ENCODE measurements at places on chromosomes 12 and 14. TPM values are rescaled to one million over a fixed set of nuclear protein-coding genes. Genes with fewer than 3 reads are reported as not detected.

GRCh38 chr14:64944041-64944440 is 1.5 kb upstream of the GPX2 start:
- no peak for DNase-seq

GRCh38 chr12:116217045-116217735 is 60.3 kb downstream of the MED13L start:
- no peak for DNase-seq

- no peak for DNase-seq
These were observed 5.5 kb upstream of the SLC15A5 start for GRCh38 chr12:16282978-16283377.

DNA sequence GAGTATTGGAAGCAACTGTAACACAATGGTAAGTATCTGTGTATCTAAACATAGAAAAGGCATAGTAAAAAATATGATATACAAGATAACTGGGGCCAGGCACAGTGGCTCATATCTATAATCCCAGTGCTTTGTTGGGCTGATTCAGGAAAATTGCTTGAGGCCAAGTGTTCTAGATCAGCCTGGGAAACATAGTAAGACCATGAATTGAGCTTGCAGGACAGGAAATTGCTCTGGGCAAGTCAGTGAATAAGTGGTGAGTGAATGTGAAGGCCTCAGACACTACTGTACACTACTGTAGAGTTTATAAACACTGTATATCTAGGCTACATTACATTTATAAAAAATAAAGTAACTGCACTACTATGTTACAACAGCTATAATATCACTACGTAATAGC is 75.2 kb downstream of the GPR135 start:
- DNase-seq: no peak

DNA sequence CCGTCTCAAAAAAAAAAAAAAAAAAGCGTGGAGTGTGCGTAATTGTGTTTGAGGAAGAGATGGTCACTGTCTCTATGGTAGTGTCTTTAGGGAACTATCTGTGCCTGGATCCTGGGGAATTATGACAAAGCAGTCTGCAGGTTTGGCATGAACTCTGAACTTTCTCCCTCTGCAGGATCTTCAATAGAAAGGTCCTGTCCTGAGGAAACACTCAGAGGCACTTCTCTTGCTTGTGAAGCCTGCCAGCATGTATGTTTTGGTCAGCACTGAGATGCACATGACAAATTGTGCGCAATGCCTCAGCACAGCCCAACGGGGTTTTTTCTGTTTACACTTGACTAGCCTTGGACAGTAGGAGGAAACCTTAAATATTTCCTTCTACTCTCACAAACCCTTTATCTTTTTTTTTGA is 46.6 kb downstream of the ATF7 start:
- no peak for DNase-seq

- DNase-seq: no peak
These were observed 713.9 kb upstream of the USP15 start for GRCh38 chr12:61546296-61546695.

- DNase-seq: no peak
These were observed 1.8 kb downstream of the OTOGL start for GRCh38 chr12:80101126-80101525.

- peak; percentile 64 for DNase-seq
These were observed 1.5 kb downstream of the WNK1 start for GRCh38 chr12:753611-754472.

- DNase-seq: no peak
These were observed 107.1 kb upstream of the ARID2 start for GRCh38 chr12:45622210-45622937.

GRCh38 chr12:118058881-118059280 is 2.1 kb downstream of the WSB2 start:
- no peak for DNase-seq

The RGS6 gene
- total RNA-seq: 7.6 TPM

The LPAR5 gene
- total RNA-seq: 2.4 TPM

The TMEM119 gene
- 21.6 TPM for total RNA-seq
